ENCODE measurements at places on chromosomes 3 and 15.
A peak's percentile ranks its signal among the peaks of the same experiment; 100 is the strongest.

- DNase-seq: no peak
Measured at GRCh38 chr3:100936931-100937330, 56.3 kb downstream of the ABI3BP start.

GRCh38 chr3:87009271-87009670 lies 18.3 kb upstream of the VGLL3 start:
- DNase-seq: no peak

DNA sequence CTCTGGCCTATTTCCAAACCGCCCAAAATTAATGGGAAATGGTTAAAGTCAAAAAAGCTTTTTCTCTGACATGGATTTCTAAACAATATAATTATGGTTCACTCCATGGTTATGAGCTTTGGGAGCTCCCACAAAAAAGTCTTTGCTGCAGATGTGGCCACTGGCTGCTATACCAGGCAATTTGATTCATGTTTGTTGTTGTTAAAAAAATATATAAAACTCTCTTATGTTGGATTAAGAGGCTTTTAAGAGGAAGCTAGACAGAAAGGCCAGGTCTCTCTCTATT lies 258.6 kb downstream of the TIGIT start:
- no peak for DNase-seq

- no peak for DNase-seq
Measured at GRCh38 chr15:87907676-87908446, 348.7 kb downstream of the NTRK3 start.

DNA sequence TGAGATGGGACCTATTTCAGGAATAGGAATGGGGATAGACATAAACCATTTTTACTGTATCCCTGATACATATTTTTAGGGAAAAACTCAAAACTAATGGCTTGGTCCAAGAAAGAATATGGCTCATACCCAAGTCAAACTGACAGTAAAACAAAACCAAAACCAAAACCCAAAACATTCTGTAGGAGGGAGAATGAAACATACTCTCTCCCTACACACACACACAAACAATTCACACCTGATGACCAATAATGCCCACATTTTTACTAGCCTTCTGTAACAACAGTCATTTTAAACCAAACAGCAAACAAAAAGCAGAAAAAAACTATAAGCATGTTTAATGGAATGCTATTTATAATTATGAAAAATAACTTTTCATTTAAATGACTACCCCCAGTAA lies 74.9 kb downstream of the NBEAL2 start:
- DNase-seq: no peak

- DNase-seq: peak; percentile 76
Measured at GRCh38 chr3:7309641-7310102, 448.8 kb downstream of the GRM7 start.

- peak; percentile 5 for DNase-seq
Measured at GRCh38 chr3:11095932-11096265, 58.4 kb upstream of the HRH1 start.

- peak; percentile 3 for DNase-seq
Measured at GRCh38 chr3:96814651-96815567, 515 bp downstream of the EPHA6 start.

DNA sequence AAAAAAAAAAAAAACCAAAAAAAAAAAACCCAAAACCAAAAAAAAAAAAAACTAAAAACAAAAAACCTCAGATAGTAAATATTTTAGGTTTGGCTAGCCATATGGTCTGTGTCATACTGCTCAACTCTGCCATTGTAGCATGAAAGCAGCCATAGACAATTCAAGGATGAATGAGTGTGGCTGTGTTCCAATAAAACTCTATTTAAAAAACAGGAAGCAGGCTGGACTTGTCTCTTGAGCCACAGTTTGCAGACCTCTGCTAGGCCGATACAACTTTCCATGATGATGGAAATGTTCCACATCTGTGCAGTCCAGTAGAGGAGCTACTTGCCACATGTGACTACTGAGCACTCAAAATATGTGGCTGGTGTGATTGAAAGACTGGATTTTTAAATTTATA lies 11.1 kb downstream of the EFCAB12 start:
- peak; percentile 25 for DNase-seq

GRCh38 chr3:119148493-119149180 lies 2.7 kb downstream of the TEX55 start:
- no peak for DNase-seq
